Calu3 (cell line): ENCODE measurements at places on chromosomes 5 and 9. TPM values are rescaled to one million over a fixed set of nuclear protein-coding genes. Genes with fewer than 3 reads are reported as not detected.

DNA sequence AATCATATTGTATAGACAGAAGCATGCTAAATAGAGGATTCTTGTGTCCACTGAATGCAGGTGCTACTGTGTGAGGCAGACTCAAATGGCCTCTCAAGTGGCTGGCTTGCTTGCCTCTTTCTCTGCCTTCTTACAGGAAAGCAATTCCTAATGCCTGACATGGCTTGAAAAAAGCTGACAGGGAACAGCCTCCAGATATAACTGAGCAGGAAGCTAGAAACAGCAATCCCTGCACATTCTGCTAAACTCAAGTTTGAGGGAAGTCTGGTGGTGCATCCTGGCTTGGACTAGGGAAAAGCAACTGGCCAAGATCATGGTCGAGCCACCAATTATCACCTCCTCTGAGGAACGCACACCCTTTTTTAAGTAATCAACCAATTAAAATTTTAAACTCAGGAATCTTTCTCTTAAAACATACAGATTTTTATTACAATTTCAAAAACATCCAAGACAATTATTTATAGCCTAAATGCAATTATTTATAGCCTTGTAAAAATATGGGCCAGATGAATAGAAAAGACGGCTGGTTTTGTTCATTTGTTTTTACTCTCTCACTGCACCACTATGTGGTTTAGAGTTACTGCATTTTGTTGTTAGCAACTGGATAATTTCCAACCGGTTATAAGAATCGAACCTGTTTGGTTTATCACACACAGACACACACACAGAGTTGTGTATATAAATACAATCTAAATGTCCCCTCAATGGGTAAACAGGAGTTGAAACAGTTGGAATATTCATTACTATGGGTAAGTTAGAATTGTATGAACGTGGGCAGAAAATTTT lies 290.9 kb upstream of the ANKRD55 start:
- H3K4me3 ChIP-seq: no peak overlapping the region
- no peaks in the 10 kb centered on the region for H3K36me3 ChIP-seq
- DNase-seq: no peak
- no peak overlapping the region for H3K27ac ChIP-seq
- no peaks in the 10 kb centered on the region for H3K27me3 ChIP-seq

ANKRD18B gene
- total RNA-seq: 30.5 and 30.8 TPM in 2 replicates

DNA sequence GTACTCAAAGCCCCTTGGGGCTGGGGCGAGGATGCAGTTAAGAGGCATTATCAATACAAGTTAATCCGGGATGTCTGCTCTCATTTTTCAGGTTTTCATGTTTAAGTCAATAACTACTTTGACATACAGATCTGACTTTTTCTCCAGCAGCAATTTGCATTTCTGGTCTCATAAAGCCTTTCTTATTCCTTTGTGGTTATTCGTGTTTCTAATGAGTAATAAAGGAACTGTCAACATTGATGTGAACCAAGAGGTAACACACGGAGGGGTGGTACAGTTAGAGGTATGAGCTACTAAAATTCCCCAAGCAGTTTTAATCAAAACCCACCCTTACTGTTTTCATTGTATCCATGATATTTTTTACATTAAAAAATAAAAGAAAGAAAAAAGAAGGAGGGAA lies 138.0 kb upstream of the NFIB start:
- no peak overlapping the region for H3K4me3 ChIP-seq
- H3K27ac ChIP-seq: no peak overlapping the region
- no peaks in the 10 kb centered on the region for H3K27me3 ChIP-seq

DNA sequence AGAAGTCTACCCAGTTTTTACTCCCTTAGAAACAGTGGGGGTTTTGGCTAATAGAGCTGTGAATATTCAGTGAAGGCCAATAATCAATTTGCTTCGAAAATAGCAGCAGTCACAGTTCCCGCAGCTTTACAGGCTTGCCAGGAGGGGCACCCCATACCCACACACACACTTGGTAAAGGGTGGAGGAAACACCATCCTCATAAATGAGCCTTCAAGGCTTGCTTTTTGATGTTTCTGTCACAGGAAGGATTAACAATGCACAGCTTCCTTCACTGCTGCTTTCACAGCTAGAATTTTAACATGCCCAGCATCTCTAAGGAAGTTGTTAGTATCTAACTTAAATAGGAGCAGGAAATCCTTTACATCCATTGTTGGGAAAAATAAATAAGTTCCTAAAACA lies 1247.5 kb upstream of the C9orf72 start:
- H3K4me3 ChIP-seq: no peak overlapping the region
- no peak for DNase-seq
- no peaks in the 10 kb centered on the region for H3K36me3 ChIP-seq
- H3K27me3 ChIP-seq: no peaks in the 10 kb centered on the region

DNA sequence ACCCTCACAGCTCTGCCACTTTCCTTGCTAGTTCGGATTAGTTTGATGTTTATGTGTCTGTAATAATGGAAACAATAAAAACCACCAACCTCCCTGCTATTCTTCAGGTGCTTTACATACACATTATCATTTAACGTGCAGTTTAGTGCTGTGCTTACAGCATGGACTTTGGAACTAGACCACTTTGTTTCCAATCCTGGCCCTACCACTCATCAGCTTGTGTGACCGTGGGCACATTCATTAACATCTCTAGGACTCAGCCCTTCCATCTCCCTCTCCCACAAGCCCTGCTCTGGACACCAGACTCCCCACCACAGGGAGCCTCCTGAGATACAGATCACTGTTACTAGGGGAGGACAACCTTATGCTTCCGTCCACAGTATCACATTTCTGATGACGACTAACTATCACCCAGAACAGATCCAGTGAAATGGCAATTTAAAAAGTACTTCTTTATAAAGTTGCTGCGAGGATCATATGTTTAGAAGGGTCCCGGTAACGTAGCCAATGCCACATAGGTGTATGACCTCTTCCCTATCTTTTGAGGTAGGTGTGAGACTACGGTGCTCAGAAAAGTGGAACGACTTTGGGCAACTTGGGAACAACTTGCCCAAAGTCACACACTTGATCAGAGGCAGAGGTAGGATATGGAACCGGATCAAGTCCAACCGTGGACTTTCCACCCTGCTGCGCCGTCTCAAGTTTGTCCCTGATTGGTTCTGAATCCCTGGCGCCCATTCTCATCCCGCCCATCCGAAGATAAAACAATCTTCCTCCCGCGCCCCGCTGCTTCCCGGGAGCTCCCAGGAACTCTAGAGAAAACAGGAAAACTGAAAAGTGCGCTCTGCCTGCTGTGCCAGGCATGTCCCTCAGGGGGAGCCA lies 132.4 kb upstream of the NIPBL start:
- H3K4me1 ChIP-seq: peaks cover 43% of the 10 kb centered on the region
- peaks cover 18% of the 10 kb centered on the region for H3K36me3 ChIP-seq
- peak overlapping the region; percentile 94 for H3K4me3 ChIP-seq
- H3K27ac ChIP-seq: peak overlapping the region; percentile 86
- DNase-seq: no peak
- H3K27me3 ChIP-seq: peaks cover 3% of the 10 kb centered on the region

DNA sequence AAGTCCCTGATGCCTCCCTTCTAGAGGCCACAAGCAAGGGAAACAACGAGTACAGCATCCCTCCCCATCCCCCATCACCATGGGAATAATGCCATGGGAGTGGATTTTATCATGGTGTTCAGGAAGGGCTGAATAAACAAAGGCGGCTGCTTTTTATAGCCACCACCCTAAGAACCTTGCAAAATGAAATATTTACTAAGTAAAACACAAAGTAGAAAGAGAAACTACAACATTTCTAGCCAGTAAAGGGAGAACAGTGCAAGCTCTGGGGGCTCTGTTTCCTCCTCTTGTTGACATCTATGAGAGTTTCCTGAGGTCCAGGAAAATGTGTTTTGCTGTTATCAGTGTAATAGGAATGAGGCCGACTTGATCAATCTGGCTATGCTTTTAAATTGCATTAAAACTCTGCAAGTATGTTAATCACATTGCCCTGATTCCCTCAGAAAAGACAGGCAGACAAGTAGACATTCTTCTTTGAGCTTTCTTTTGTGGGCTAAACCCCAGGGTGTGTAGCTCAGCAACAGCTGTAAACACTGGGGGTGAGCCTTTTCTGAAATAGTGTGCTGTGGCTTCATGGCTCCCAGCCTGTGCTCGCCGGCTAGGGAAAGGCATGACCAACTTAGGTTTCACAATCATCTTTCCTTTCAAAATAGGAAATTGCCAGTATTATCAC lies 31.1 kb downstream of the SV2C start:
- H3K27ac ChIP-seq: no peak overlapping the region
- H3K4me3 ChIP-seq: no peak overlapping the region
- no peak for DNase-seq
- H3K27me3 ChIP-seq: peaks cover 92% of the 10 kb centered on the region
- no peaks in the 10 kb centered on the region for H3K36me3 ChIP-seq
- H3K4me1 ChIP-seq: no peaks in the 10 kb centered on the region

GRCh38 chr5:36168737-36169136 lies 16.8 kb downstream of the SKP2 start:
- H3K4me3 ChIP-seq: no peak overlapping the region
- no peak overlapping the region for H3K27ac ChIP-seq
- no peak for DNase-seq
- no peaks in the 10 kb centered on the region for H3K27me3 ChIP-seq

GRCh38 chr9:69012696-69013381 lies 1.1 kb downstream of the PRKACG start:
- no peak overlapping the region for H3K4me3 ChIP-seq
- no peak for DNase-seq
- no peaks in the 10 kb centered on the region for H3K36me3 ChIP-seq
- H3K27me3 ChIP-seq: peaks cover 25% of the 10 kb centered on the region
- H3K4me1 ChIP-seq: no peaks in the 10 kb centered on the region

FOXD4 gene
- total RNA-seq: 1.7 and 2.4 TPM in 2 replicates

DNA sequence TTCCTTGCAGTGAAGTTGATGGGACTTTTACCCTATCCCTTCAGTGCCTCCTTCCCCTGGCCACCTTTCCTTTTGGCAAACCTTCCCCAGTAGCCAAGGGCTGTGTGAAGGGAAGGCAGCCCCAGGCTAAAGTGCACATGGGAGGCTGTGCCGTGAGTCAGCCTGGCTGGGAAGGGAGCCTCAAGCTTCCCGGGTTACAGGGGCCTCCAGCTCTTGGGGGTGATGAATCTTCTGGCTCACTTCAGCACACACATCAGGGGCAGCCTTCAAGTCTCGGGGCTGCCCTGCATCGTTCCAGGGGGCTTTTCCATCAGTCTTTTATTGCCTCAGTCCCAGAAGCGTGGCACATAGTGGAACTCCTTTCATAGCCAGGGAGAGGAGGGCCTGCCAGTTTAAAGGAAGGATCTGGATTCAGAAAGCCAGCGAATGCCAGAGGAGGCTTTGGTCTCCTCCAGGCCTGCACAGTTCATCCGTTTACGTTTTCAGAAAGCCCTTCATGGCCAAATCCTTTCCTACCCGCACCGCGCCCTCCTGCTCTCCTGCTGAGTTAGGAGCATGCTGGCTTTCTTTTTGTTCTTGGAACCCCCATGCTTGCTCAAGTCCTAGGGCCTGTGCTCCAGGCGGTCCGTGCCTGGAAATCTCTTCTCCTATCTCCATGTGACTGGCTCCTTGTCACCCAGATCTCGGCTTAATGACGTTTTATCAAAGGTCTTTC lies 134.8 kb upstream of the KLF4 start:
- H3K4me3 ChIP-seq: no peak overlapping the region
- no peaks in the 10 kb centered on the region for H3K27me3 ChIP-seq
- no peaks in the 10 kb centered on the region for H3K36me3 ChIP-seq
- DNase-seq: no peak
- no peaks in the 10 kb centered on the region for H3K4me1 ChIP-seq
- H3K27ac ChIP-seq: no peak overlapping the region

RPL35 gene
- 718 and 736 TPM in 2 replicates for total RNA-seq

GRCh38 chr9:37060833-37061232 lies 26.8 kb upstream of the PAX5 start:
- H3K4me1 ChIP-seq: no peaks in the 10 kb centered on the region
- peaks cover 46% of the 10 kb centered on the region for H3K27me3 ChIP-seq
- no peak overlapping the region for H3K4me3 ChIP-seq
- no peak overlapping the region for H3K27ac ChIP-seq
- no peak for DNase-seq

AGTPBP1 gene
- total RNA-seq: 12.5 and 14.0 TPM in 2 replicates

DNA sequence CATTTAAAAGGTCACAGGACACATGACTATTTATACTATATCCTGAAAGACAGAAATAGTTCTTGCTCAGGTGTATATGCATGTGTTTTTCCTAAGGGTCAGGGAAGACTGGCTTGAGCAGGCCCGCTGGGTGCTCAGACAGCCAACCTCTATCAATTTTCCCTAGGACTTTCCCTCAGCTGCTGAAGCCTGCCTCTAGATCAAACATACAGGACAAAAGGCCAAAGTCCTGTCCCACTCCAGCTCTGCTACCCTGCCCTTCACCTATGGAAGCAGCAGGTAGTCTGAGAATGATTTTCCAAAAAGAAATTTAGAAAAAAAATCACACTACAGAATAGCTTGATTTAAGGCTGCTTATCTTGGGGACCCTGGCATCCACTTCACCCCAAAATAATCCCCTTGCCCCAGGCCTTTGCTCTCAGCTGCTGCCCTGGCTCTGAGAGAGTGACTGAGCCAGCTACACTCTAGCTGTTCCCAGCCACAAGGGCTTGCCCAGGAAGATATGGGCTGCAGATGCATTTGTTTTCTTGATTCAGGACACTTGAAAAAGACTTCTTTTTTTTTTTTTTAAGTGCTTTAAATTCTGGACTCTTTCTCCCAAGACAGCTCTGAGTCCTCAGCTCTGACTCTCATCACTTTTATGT lies 42.5 kb downstream of the KLHL3 start:
- no peaks in the 10 kb centered on the region for H3K36me3 ChIP-seq
- H3K27me3 ChIP-seq: no peaks in the 10 kb centered on the region
- H3K4me3 ChIP-seq: no peak overlapping the region
- H3K4me1 ChIP-seq: no peaks in the 10 kb centered on the region

PMPCA gene
- total RNA-seq: 44.0 and 46.6 TPM in 2 replicates

NUTM2G gene
- not detected in 2 replicates for total RNA-seq

DNA sequence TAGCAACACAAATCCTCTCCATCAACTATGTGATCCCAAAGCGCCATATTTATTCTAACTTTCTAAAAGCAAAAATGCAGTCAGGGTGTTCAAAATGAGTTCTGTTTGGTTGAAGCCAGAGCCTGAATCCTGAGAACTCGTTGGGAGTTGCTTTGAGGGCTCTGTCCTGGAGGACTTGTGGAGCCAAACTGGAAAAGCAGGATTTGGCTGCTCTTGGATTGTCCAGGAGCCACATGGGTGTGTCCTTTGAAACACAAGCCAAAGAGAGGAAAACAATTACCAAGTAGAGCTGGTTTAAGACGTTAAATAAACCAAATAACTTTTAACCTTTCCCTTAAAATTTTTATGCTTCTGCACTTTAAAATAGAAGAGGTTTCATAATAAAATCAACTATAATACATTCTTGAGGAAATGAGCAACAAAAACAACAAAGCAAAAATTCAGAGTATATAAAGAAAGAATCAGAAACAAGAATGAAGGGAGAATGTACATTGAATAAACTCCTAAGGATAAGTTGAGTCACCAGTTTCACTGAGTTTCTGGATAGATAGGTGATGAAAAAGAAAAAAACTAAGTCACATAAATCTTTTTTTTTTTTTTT lies 13.5 kb downstream of the C5orf46 start:
- H3K4me3 ChIP-seq: no peak overlapping the region
- peaks cover 6% of the 10 kb centered on the region for H3K36me3 ChIP-seq
- DNase-seq: peak; percentile 63

GRCh38 chr5:53326424-53327153 lies 153.8 kb upstream of the FST start:
- peaks cover 19% of the 10 kb centered on the region for H3K4me1 ChIP-seq
- no peaks in the 10 kb centered on the region for H3K36me3 ChIP-seq
- H3K4me3 ChIP-seq: no peak overlapping the region
